ENCODE measurements at places on chromosomes 5 and 9.

DNA sequence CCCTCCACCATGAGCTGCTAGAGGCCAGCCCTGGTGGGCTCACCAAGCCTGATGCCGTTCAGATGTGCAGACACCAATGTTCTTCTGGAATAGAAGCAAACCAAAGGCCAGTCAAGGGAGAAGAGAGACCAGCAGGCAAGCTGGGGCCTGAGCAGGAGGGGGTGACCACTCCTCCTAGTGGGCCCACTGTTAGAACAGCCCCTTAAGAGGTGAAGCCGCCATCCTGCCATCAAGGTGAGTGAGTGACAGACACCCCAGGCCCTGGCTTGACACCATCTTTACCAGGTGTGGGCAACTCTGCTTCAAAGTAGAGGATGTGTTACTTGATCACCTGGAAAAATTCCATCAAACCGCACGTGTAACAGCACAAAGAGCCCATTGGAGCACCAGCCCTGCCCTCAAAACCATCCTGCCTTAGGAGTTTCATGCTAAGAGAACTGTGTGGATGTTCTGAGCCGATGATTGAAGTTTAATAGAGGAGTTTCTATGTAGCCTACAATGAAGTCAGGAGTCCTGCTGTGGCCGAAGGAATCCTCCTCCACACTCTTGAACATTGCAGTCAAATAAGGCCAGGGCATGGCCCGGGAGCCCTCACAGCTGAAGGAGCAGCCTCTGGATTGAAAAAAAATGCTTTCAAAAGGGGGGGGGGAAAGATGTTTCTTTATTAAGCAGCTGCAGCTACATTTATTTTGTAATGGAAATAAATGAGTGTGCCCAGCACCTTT lies 20.8 kb downstream of the AMBP start:
- no peak for DNase-seq

- no peak for DNase-seq
Measured at GRCh38 chr5:149280802-149281201, 9.1 kb downstream of the AFAP1L1 start.

DNA sequence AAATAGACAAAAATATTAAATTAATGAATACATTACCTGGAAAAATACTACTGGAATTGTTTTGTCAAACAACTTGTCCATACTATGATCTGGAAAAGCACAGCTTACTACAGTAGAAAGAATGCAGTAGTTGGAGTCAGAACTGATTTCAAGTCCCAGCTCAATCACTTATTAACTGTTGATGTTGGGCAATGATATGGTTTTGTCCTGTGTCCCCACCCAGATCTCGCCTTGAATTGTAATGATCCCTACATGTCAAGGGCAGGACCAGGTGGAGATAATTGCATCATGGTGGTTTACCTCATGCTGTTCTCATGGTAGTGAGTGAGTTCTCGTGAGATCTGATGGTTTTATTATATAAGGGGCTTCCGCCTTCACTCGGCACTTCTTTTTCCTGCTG lies 247.5 kb downstream of the CD180 start:
- DNase-seq = no peak

- no peak for DNase-seq
Measured at GRCh38 chr5:116543501-116543900, 31.1 kb downstream of the SEMA6A start.

DNA sequence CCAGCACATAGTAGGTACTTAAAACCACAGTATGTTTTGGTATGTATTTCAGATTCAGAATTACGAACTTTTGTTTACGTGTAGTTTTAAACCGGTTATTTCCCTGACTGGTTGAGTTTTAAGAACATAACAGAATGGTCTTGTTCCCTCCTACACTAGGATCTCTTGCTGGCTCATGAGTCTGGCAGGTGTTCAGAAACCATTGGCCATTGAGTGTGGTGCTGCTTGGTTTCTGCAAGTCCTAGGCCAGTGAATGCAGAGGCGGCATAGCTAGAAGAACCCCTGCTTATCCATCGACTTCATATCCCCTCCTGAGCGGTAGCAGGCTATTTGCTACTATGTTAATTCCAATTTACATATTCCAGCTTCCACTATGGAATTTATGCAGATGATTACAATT lies 65.6 kb downstream of the GPR21 start:
- DNase-seq = no peak

- DNase-seq = no peak
Measured at GRCh38 chr5:178576591-178577351, 13.4 kb downstream of the COL23A1 start.

DNA sequence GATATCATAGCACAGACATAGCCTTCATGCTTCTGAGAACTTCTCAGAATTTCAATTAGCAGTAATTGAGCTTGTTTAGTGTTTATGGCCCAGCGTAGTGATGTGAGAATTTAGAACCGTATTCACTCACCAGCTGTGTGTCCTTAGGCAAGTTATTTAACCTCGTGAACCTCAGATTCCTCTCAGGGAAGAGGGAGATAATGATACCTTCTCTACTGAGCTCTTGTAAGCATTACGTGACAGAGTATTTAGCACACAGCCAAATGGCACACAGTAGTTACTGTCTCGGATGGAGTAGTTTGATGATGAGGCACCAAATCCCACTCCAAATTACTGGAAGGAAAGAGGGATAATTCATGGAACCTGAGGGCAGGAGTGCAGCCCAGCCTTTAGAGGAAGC lies 429.3 kb downstream of the CCDC171 start:
- no peak for DNase-seq

DNA sequence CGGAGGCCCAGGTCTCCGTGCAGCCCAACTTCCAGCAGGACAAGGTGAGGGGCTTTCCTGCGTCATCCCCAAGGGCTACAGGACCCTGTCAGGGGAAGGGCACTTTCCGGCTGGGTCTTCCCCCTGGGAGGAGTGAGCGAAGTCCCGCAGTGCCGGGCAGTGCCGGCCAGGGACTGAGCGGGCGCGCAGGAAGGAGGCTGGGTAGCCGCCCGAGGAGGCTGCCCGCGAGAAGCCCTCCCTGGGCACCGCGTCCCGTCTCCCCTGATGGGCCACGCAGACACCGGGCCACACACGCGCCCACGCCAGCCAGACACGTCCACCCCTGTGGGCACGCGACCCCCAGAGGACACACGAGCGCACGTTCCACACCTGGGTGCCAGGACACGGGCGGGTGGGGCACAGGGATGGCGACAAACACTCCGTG lies 357 bp downstream of the PTGDS start:
- DNase-seq = no peak

GRCh38 chr9:36847781-36848673 lies 186.0 kb downstream of the PAX5 start:
- no peak for DNase-seq

DNA sequence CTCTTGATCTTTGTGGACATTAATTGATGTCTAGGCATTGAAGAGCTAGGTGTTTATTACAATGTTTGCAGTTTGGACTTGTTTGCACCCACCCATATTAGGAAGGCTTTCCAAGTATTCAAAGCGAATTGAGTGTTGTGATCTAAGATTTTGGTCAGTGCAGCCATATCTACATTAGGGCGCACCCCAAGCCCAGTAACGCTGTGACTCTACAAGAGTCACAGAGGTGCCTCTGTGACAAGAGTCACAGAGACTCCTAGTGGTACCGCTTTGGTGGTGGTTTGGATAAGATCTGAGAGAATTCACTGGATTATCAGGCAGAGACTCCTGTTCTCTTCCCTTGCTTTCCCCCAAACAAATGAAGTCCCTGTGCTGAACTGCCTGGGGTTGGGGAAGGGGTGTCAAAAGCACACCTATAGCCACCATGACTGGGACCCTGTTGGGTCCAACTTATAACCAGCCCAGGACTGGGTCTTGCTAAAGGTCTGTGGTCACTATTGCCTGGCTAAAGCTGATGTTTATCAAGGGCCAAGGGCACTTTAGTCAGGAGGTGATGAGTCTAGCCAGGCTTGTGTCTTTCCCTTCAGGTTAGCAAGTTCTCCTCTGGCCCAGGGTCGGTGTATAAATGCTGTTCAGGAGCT lies 114.1 kb upstream of the RIOK2 start:
- DNase-seq = peak; percentile 40

DNA sequence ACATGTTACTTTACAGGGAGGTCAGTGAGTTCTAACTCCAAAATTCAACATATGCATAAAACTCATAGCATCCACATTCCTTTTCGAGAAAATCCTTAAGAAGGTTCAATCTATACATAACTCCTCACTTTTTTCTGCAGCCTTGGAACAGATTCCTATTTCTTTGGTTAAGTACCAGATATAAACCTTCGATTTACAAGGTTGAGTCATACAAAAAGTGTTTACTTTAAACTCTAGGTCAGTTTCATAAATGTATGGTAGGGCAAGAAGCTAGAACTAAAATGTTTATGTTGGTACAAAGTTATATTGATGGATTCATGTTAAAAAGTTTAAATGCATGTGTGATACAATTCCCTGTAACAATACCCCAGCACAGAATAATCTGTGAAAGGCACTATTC lies 19.4 kb downstream of the CDKN2AIPNL start:
- no peak for DNase-seq

- no peak for DNase-seq
Measured at GRCh38 chr9:76321195-76321828, 72.9 kb downstream of the RFK start.

DNA sequence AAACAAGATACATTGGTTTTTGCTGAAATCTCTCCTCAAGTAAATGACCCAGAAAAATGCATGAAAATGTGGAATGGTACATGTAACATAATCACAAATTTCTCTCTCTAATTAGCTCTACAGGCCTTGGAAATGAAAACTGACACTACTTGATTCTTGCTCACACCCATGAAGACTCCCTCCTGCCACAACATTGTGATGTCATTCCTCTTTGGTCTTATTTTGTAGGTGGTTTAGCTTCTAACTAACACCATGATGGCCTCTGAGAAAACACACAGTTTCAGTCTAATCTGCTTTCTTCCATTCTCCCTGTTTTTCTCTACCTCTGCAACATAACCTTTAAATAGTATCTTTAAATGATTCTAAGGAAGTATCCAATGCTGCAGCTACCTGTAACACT lies 78.6 kb upstream of the FAM174A start:
- no peak for DNase-seq

DNA sequence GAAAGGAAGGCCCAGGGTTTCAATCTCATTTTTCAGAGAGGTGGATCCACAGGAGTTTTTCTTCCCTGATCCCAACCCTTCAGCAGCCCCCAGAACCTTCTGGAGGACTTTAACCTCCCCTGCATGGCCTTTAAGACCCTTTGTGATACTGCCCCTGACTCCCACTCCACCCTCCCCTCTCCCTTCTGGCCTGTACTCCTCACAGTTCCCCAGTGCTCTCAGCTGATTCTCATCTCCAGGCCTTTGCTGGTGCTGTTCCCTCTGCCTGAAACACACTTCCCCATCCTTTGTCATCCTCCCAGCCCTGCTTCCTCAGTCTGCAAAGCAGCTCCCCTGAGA lies 18.5 kb downstream of the NEURL1B start:
- no peak for DNase-seq
